Uterus (tissue), 4 donors: ENCODE measurements at places on chromosomes 12 and 14. TPM values are rescaled to one million over a fixed set of nuclear protein-coding genes. Genes with fewer than 3 reads are reported as not detected.
A peak's percentile ranks its signal among the peaks of the same experiment; 100 is the strongest.

- no peak for DNase-seq
Measured at GRCh38 chr12:27899151-27899661, 73.3 kb downstream of the PTHLH start.

KRT3 gene
- total RNA-seq: not detected

DNA sequence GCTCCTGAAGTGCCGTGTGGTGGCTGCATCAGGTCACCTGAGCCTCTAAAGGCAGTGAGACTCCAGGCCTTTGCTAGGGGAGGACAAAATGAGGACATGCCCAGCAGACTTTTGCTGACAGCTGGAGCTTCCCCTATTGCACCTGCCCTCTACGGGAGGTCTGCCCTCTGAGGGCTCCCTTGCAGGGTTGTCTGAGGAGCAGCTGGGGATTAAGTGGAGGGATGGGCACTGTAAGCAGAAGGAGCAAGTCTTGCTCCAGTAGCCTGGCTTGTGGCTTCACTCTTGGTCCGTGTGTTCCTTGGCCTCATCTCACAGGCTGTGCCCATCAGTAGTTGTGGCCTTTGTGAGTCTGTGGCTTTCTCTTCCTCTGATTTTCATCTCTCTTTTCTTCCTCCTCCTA, 66.9 kb upstream of the NRXN3 start:
- DNase-seq: no peak

DNA sequence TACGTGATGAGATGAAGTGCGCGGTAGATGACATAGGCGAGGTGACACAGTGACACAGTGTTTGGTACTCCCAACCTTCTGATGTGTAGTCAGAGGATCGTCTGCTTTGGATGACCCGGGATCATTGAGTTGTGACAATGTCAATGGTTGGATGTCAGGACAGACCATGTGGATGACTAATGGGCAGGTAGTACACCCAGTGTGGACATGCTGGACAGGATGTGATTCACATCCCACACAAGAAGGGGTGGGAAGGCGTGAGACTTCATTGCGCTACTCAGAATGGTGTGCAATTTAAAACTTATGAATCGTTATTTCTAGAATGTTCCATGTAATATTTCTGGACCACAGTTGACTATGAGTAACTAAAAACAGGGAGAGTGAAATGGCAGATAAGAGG, 23.8 kb downstream of the MAP3K9 start:
- no peak for DNase-seq

DNA sequence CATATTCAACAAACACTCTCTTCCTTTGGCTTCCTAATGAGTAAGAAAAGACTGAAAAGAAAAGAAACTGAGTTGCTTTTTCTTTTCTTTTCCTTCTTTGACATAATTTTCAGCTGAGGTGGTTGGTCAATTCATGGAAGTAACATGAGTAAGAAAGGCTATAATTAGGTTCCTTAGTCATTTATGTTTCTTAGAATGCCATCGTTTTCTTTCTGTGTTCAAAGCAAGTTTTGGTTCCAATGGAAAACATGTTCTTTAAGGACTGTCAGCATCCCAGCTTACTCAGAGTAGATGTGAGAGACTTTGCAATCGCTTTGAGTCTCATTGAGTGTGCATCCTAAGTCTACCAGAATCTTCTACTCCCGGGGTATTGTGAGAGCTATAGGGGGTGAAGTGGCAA, 882.4 kb downstream of the DIO2 start:
- DNase-seq: no peak

GRCh38 chr12:6962285-6963015, 8.0 kb downstream of the PHB2 start:
- no peak for DNase-seq

GRCh38 chr14:34470319-34470718, 8.3 kb upstream of the SPTSSA start:
- no peak for DNase-seq

DNA sequence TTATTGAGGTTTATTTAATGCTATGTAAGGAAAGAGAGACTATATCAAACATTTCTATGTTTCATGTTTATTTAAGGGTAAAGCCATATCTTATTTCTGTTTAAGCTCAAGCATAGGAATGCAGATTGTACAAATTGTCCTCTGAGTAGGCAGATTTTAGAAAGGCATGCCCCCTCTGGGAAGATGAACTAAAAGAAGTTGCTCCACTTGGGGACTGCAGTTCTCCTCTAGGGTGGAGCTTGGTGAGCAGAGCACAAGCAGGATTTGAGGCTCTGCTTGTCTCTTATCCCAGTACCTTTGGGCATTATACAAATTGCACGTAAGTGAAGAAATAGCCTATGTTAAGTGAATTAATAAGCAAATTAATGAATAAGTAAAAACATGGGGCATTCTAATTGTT, 96.2 kb upstream of the PDE3A start:
- DNase-seq: no peak

GRCh38 chr14:103137689-103138300, 14.5 kb downstream of the TNFAIP2 start:
- peak; percentile 23 for DNase-seq

FGF6 gene
- total RNA-seq: not detected

GRCh38 chr14:56754921-56755320, 55.4 kb downstream of the OTX2 start:
- no peak for DNase-seq

- DNase-seq: peak; percentile 76
Measured at GRCh38 chr12:45268672-45269411, 52.9 kb downstream of the ANO6 start.

DNA sequence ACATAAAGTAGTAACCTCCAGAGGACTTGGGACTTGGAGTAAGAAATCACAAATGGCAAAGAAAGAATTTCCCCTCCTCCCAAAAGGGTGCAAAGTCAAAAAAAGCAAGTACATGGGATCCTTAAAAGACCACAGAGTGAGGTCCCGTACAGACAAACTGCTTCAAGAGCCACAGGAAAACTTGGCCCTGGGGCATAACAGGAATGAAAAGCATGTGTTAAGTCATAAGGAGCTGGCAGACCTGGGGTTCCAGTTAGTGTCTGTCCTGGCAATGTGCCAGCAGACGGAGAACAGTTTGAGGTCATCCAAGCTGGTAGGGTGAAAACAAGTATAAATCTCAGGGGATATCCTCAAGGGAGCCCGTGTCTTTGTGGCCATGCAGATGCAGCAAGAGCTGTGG, 73.2 kb downstream of the HSD17B6 start:
- DNase-seq: peak; percentile 17
